Mesothelial cell of epicardium (in vitro differentiated cells): ENCODE measurements at places on chromosomes 16 and 17.

DNA sequence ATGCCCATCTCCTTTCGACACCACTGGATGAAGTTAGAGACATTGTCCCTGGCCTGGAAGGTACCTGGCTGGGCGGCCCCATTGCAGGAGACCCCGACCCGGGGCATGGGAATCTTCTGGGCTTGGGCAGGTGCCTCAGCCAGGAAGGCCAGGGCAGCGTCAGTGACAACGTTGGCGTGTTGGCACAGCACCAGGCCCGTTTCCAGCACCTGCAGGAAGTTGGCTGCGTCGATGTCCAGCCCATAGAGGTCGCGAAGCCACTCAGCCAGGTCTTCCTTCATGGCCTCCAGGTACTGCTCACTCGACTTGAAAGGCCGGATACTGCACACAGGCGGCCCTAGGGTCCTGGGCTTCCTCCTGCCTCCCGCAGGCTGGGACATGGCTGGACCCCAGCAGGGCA lies 568 bp downstream of the GAS2L2 start:
- no peak overlapping the region for H3K4me3 ChIP-seq
- no peaks in the 10 kb centered on the region for H3K36me3 ChIP-seq
- DNase-seq, result no peak
- H3K27ac ChIP-seq, result no peak overlapping the region
- peaks cover 29% of the 10 kb centered on the region for H3K27me3 ChIP-seq

GRCh38 chr17:51914577-51914976 lies 243.9 kb downstream of the CA10 start:
- peaks cover 18% of the 10 kb centered on the region for H3K27me3 ChIP-seq
- no peaks in the 10 kb centered on the region for H3K4me1 ChIP-seq
- no peak overlapping the region for H3K4me3 ChIP-seq
- no peak overlapping the region for H3K27ac ChIP-seq
- H3K36me3 ChIP-seq, result no peaks in the 10 kb centered on the region

- H3K27ac ChIP-seq, result no peak overlapping the region
- DNase-seq, result no peak
- peaks cover 9% of the 10 kb centered on the region for H3K4me1 ChIP-seq
- H3K36me3 ChIP-seq, result no peaks in the 10 kb centered on the region
These were observed 114.3 kb downstream of the RBFOX3 start for GRCh38 chr17:79496422-79497005.

DNA sequence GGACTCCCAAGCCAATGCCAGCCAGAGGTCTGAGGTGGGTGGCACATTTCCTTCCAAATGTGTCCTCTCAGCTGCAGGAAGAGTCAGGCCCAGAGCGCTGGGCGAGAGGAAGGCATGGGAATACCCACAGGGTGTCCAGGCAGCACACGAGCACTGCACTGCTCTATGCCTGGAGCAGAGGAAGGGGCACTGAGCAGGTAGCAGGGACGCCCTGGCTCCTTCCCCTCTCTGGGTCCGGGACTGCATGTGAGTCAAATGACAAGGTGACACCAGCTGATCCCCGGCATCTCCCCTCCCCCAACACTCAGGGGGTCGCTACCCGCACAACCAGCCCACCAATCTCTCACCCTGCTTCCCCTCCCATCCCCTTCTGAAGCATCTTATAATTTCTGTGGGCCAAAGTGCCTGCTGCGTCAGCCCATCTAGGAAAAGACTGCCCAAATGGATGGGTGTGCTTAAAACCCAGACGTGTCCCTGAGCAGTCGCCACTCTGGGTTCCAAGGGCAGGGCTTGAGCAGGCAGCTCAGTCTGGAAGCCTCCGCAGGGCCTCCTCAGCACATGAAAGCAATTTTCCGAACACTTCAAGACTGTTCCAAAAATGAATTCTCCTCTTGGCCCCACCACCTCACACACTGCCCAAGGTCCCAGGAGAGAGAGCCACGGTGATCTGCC lies 12.0 kb upstream of the BCAR1 start:
- peaks cover 46% of the 10 kb centered on the region for H3K4me1 ChIP-seq
- no peaks in the 10 kb centered on the region for H3K36me3 ChIP-seq
- no peak for DNase-seq
- peak overlapping the region; percentile 92 for H3K27ac ChIP-seq
- no peaks in the 10 kb centered on the region for H3K27me3 ChIP-seq

DNA sequence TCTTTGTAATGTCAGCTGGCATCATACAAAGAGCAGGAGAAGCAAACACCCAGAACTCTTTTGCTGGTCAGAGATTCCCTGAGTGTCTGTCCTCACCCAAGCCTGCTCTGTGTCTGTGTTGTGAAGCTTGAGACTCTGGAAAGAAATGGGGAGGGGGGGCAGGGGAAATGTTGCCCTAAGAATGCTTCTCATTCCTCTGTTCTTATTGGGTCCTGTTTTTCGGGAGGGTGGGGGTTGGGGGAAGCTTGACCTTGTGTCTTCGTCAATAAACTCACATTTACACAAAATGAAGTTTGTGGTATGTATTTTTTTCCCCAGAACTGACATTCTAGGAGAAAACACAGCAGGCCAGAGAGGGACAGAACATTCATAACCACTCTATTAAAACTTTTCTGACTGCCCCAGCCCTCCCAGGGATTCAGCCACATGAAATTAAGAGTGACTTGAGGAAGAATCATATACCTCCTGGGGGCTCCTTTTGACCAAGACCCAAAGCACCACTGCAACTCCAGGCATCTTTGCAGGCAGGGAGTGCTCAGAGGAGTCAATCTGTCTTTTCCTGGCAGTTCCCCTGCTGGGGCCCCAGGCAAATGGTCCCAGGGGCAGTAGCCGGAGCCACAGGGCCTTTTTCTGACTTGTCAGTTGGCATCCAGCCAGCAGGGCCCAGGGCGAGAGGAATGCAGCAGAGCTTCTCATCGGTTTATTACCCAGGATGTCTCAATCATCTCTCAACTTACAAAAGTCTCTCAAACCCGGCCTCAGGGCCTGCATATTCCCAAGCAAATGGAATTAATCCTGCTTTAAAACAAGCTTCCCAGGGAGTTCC lies 5.1 kb upstream of the RASL10B start:
- H3K4me3 ChIP-seq, result no peak overlapping the region
- peak overlapping the region; percentile 89 for H3K27ac ChIP-seq
- peaks cover 16% of the 10 kb centered on the region for H3K36me3 ChIP-seq
- DNase-seq, result peak; percentile 75

GRCh38 chr16:72811188-72811720 lies 236.7 kb downstream of the ZFHX3 start:
- H3K27me3 ChIP-seq, result no peaks in the 10 kb centered on the region
- peaks cover 18% of the 10 kb centered on the region for H3K36me3 ChIP-seq
- DNase-seq, result no peak
- H3K4me1 ChIP-seq, result peaks cover 14% of the 10 kb centered on the region

DNA sequence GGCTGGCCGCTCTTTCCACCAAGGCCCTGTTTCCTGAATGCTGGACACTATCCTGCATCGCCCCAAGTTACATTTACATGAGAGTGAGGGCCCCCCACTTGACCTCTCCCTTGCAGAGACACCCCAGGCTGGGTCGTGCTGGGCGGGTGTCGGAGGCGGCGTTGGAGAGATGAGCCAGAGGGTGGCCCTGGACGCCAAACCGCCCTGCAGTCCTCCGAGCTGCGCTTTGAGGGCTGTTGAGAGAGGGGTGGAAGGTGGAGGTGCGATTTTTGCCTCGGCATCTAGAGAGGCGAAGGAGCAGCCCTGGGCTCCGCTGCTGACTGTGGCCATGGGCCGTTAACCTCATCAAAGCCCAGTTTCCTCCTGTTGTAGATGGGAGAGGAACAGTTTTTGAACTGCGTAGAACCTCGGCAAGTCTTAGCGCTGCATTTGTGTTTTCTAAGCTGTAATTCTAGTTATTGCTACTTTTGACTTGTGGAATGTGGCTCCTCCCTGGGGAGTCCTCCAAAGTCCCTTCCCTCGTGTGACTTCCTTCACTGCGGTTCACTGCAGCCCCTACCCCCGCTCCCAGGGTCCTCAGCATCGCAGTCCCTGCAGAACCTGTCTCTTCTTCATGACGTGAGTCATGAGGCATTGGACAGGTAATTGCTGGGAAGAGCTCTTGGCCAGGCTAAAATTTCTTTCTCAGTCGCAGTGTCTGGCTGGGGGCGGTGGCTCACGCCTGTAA lies 986 bp upstream of the ELOB start:
- peak overlapping the region; percentile 99 for H3K27ac ChIP-seq
- no peak for DNase-seq
- peaks cover 2% of the 10 kb centered on the region for H3K36me3 ChIP-seq

DNA sequence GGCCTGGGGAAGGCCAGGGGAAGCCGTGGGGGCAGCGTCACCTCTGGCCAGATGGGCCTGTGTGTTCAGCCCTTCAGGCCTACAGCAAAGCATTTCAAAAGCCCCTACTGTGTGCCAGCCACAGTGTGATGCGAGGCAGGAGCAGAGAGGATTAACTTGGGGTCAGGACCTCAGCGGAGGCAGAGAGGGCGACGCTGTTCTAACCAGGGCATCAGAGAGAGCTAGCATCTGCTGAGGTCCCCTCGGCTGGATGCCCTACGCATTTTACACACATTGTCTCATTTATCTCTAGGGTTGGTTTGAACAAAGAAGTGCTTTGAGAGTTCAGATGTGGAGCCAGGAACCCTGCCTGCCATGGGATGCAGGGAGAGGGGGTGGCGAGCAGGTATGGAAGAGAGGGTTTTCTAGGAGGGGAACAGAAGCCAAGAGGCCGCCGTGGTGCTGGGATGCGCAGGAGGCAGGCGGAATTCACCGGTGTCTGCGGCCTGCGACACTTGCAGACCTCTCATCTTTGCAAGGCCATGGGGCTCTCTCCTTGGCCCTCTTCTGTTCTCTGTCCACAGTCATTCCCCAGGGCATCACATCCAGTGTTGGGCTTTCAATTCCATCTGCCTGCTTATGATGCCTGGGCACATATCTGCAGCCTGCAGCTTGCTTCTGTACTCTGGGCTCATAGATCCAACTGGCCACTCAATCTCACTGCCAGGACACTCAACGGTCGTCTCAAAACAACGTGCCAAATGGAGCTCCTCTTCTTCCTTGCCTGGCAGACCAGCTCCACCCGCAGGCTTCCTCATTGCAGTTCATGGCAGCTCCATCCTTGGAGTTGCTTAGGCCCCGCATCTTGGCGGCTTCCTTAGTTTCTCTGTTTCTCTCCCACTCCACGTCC lies 8.1 kb upstream of the NKD1 start:
- peaks cover 18% of the 10 kb centered on the region for H3K4me1 ChIP-seq
- H3K36me3 ChIP-seq, result no peaks in the 10 kb centered on the region
- no peak for DNase-seq
- no peak overlapping the region for H3K27ac ChIP-seq
- H3K4me3 ChIP-seq, result no peak overlapping the region

- H3K27ac ChIP-seq, result no peak overlapping the region
- peaks cover 58% of the 10 kb centered on the region for H3K27me3 ChIP-seq
- DNase-seq, result no peak
- H3K4me3 ChIP-seq, result no peak overlapping the region
- peaks cover 3% of the 10 kb centered on the region for H3K4me1 ChIP-seq
- no peaks in the 10 kb centered on the region for H3K36me3 ChIP-seq
These were observed 5.7 kb downstream of the WSCD1 start for GRCh38 chr17:6075845-6076244.
